ENCODE measurements at places on chromosomes 12 and 14.

DNA sequence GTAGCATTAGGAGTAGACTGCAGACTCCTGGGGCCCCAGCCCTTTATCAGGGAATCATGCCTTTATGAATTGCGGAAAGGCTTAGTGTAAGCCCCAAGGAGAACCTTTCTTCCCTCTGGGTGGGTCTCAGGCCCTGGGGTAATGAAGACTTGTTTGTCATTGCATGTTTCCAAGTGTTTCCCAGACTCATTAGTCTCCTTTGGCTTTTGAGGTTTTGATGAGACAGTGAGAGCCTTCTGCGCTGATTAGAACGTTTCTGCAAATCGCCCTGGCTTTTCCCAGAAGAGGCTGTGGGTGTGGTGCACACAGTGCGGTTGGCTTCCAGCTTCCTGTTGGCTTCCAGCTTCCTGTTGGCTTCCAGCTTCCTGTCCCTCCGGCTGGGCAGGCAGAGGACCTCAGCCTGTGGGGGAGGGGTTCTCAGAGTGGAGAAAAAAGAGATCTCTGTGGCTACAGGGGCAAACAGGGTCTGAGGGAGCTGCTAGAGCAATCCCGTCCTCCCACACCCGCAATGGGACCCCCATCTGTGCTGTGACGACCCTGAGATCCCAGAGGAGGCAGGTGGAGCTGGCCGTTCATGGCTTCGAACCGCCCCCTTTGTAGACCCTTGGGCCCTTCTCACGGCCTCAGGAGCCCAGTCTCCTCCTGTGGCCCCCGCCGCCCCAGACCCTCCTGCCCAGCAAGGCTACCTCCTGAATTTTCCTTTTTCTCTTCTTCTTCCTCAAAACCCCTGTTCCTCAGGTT lies 42.1 kb downstream of the GPR68 start:
- no peak overlapping the region for H3K4me3 ChIP-seq
- peaks cover 100% of the 10 kb centered on the region for H3K36me3 ChIP-seq
- H3K27ac ChIP-seq, result no peak overlapping the region
- H3K4me1 ChIP-seq, result no peaks in the 10 kb centered on the region

- peaks cover 11% of the 10 kb centered on the region for H3K36me3 ChIP-seq
- H3K27ac ChIP-seq, result no peak overlapping the region
- H3K4me3 ChIP-seq, result no peak overlapping the region
- DNase-seq, result no peak
These were observed 50.8 kb downstream of the EID3 start for GRCh38 chr12:104354167-104354867.

- no peak overlapping the region for H3K27ac ChIP-seq
- no peaks in the 10 kb centered on the region for H3K36me3 ChIP-seq
- H3K4me1 ChIP-seq, result no peaks in the 10 kb centered on the region
- H3K4me3 ChIP-seq, result no peak overlapping the region
These were observed 123.5 kb upstream of the VRK1 start for GRCh38 chr14:96673706-96674105.

DNA sequence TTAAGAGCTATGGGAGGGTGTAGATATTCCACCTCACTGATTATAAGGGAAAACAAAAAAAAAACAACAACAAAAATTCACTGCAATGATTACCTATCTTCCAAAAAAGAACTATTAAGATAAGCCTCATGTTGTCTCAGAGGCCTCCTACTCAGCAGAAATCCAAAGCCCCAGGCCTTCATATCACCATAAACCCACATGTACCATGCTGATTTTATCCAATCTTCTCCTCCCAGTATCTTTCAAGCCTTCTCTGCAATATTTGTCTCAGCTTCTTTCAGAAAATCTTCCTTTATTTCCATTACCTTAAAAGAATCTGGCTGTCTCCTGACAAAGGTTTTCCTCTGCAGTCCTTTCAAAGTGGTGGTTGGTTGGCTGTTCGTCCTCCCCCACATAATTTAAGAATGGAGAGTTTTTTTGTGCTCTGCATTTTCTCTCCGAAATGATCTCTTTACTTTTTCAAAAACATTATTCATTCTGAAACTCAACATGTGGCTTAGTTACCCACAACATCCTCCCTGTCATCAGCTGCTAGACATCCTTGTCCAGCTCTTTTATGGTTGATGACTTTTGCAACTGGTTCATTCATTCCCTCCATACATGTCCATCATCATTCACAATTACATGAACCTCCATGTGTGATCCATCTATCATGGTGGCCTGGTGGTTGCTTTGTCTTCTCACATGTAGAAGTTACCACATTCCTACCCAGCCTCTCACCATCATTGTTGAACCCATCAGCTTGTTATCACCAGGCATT lies 2.9 kb upstream of the EPYC start:
- no peaks in the 10 kb centered on the region for H3K4me1 ChIP-seq
- no peak for DNase-seq
- H3K36me3 ChIP-seq, result no peaks in the 10 kb centered on the region
- H3K27ac ChIP-seq, result no peak overlapping the region
- no peak overlapping the region for H3K4me3 ChIP-seq

- no peak overlapping the region for H3K27ac ChIP-seq
- peak overlapping the region; percentile 76 for H3K4me3 ChIP-seq
These were observed 767 bp upstream of the KCNMB4 start for GRCh38 chr12:70365398-70365647.

- no peaks in the 10 kb centered on the region for H3K27me3 ChIP-seq
- H3K4me1 ChIP-seq, result no peaks in the 10 kb centered on the region
- H3K4me3 ChIP-seq, result no peak overlapping the region
- no peak for DNase-seq
These were observed 80.5 kb upstream of the DACT1 start for GRCh38 chr14:58557242-58557641.

- no peak for DNase-seq
- H3K4me3 ChIP-seq, result no peak overlapping the region
- peaks cover 4% of the 10 kb centered on the region for H3K4me1 ChIP-seq
- no peak overlapping the region for H3K27ac ChIP-seq
These were observed 122.5 kb upstream of the KRAS start for GRCh38 chr12:25372969-25373817.

- no peaks in the 10 kb centered on the region for H3K27me3 ChIP-seq
- no peaks in the 10 kb centered on the region for H3K36me3 ChIP-seq
These were observed 45.5 kb upstream of the FUT8 start for GRCh38 chr14:65366802-65367565.

- DNase-seq, result no peak
- no peak overlapping the region for H3K4me3 ChIP-seq
- no peak overlapping the region for H3K27ac ChIP-seq
- H3K36me3 ChIP-seq, result peaks cover 3% of the 10 kb centered on the region
- no peaks in the 10 kb centered on the region for H3K27me3 ChIP-seq
- peaks cover 19% of the 10 kb centered on the region for H3K4me1 ChIP-seq
These were observed 5.5 kb downstream of the ERP29 start for GRCh38 chr12:112018571-112019237.

DNA sequence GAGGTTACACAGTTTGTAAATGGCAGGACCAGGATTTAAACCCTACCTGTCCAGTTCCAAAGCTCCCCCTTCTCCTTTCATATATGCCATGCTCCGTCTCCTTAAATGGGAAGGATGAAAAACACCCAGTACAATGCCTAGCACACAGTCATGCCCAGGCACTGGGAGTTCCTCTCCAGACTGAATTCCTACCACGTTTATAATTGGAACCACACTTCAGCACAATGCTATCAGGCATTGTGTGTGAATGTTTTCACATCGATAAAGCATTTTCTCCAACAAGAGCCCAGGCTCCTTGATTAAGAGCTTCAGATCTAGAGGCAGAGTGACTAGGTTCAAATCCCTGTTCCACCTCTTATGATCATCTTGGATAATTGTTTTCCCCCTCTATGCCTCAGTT lies 2.7 kb upstream of the NUAK1 start:
- no peak for DNase-seq
- H3K27me3 ChIP-seq, result no peaks in the 10 kb centered on the region
- peak overlapping the region; percentile 91 for H3K4me3 ChIP-seq
- H3K4me1 ChIP-seq, result peaks cover 55% of the 10 kb centered on the region
- no peaks in the 10 kb centered on the region for H3K36me3 ChIP-seq
- peak overlapping the region; percentile 98 for H3K27ac ChIP-seq

- H3K27me3 ChIP-seq, result no peaks in the 10 kb centered on the region
- no peak overlapping the region for H3K4me3 ChIP-seq
- H3K27ac ChIP-seq, result no peak overlapping the region
- no peaks in the 10 kb centered on the region for H3K4me1 ChIP-seq
- no peaks in the 10 kb centered on the region for H3K36me3 ChIP-seq
- no peak for DNase-seq
These were observed 137.7 kb upstream of the FGD4 start for GRCh38 chr12:32261638-32262037.

DNA sequence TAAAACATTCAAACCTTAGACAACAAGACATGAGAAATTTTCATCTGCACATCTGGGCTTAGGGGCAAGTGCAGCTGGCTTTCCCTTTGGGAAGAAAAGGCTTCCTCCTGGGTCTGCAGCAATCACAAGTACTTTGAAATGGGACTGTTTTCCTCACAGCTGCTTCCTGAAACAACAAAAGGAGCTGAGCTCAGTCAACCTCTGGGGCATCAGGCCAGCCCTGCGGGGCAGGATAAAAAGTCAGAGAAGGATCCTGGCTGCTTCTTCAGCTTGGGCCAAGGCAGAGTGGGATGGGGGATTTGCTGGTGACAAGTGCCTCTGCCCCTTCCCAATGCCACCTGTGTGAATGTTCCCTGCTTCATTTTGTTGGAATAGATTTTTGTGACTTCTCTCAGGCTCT lies 16.2 kb upstream of the SDR39U1 start:
- H3K27me3 ChIP-seq, result no peaks in the 10 kb centered on the region
- H3K4me1 ChIP-seq, result no peaks in the 10 kb centered on the region
- no peaks in the 10 kb centered on the region for H3K36me3 ChIP-seq
- DNase-seq, result no peak

DNA sequence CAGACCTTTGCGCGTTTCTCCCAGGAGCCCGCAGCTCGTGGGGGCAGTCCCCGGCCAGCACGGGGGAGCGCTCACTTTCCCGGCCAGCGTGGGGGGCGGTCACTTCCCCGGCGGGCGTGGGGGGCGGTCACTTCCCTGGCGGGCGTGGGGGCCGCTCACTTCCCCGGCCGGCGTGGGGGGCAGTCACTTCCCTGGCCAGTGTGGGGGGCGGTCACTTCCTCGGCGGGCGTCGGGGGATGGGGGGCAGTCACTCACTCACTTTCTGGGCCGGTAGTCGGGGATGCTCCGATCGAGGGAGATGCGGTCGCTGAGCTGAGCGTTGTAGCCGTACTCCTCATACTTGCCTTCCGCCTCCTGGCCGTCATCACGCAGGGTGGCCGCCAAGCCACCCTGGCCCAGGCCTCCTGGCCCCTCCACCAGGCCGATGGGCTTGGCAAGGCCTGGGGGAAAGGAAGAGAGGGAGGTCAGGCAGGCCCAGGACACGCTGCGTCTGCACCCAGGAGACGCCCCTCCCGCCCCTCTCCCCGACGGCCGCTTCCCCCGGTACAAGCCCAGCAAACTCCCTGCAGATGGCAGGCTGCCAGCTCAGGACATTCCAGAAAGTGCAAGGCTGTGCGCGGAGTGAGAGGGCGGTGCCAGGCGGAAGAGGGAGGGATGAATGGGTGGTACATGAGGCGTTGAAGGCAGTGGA lies 43.3 kb downstream of the GALNT9 start:
- peak; percentile 40 for DNase-seq
- no peaks in the 10 kb centered on the region for H3K36me3 ChIP-seq
- H3K27me3 ChIP-seq, result no peaks in the 10 kb centered on the region
- no peak overlapping the region for H3K4me3 ChIP-seq
- H3K4me1 ChIP-seq, result no peaks in the 10 kb centered on the region

- DNase-seq, result no peak
- H3K36me3 ChIP-seq, result no peaks in the 10 kb centered on the region
- H3K27ac ChIP-seq, result no peak overlapping the region
These were observed 20.4 kb upstream of the RNF212B start for GRCh38 chr14:23217032-23218020.

DNA sequence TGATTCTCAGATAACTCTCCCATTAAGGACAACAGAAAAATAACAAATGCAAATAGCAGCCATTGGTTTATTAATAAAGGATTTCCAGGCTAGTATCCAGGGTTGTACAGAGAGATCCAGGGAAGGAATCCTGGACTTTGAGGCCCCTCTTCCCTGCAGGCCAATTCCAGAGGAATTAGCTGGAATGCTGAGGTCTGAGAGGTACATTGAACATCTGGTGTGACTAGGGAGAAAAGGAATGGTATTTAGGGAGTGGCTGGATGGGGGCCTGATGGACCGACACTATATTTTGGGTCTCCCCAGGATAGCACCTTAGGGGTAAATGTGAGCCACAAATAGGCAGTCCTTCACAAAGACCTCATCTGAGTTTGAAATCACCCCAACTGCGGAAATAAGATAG lies 924.5 kb downstream of the AACS start:
- H3K27me3 ChIP-seq, result no peaks in the 10 kb centered on the region
- no peaks in the 10 kb centered on the region for H3K36me3 ChIP-seq
- no peaks in the 10 kb centered on the region for H3K4me1 ChIP-seq

DNA sequence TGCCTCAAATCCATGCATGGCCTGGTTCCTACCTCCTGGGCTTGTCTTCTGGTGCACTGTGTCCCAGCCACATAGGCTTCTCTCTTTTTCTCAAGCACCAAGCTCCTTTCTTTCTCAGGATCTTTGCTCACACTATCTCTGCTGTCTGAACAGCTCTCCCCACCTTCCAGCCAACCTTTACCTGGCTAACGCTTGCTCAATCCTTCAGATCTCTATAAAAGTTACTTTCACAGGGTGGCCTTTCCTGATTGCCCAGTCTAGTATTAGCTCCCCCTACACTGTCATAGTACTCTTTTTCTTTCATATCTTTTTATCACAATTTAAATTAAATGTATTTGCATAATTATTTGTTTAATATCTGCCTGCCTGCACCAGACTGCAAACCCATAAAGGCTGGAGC lies 3.8 kb downstream of the PARP11 start:
- H3K4me3 ChIP-seq, result no peak overlapping the region
- no peaks in the 10 kb centered on the region for H3K36me3 ChIP-seq
- DNase-seq, result no peak
- H3K27ac ChIP-seq, result no peak overlapping the region
- peaks cover 10% of the 10 kb centered on the region for H3K4me1 ChIP-seq

DNA sequence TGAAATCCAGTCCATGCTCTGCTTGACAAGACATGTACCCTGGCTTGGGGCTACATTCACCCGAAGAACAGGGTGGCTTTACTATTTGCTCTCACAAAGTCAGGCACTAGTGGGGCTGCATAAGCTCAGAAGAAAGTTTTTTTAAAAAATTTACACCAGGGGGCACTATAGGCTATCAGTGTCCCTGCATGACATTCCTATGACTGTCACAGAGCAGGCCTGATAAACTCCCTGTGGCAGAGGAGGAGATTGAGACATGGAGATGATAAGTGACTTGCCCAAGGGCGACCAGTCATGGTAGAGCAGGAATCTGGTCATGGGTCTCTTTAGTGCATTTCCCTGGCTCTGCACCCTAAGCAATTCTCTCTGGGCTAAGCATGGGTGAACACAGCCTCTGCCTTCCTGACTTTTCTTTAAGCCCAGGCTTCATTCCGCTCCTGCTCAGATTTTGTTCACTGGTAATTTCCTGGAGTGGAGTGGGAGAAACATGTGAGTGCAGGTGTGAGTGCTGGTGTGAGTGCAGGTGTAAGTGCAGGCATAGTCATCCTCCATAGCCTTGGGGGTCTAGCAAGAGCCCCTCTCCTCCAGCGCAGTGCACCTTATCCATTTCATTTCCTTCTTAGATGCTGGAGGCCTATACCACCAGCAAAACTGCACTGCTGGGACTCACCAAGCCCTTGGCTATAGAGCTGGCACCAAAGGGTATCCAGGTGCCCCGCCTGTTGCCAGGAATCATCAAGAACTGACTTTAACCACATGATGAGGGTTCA lies 91.6 kb downstream of the DHRS2 start:
- no peaks in the 10 kb centered on the region for H3K36me3 ChIP-seq
- DNase-seq, result no peak
- H3K27ac ChIP-seq, result no peak overlapping the region
- peaks cover 4% of the 10 kb centered on the region for H3K27me3 ChIP-seq
